ENCODE measurements at places on chromosomes 13 and 19. TPM values are rescaled to one million over a fixed set of nuclear protein-coding genes. Genes with fewer than 3 reads are reported as not detected.

The MIR17HG gene
- 12.3 TPM for total RNA-seq

The HSH2D gene
- not detected for total RNA-seq

The KRI1 gene
- total RNA-seq, result 10.5 TPM

The CHAF1A gene
- 29.7 TPM for total RNA-seq

The RGCC gene
- 17.0 TPM for total RNA-seq

The EPS8L1 gene
- total RNA-seq, result 1.8 TPM

The TBC1D17 gene
- 11.6 TPM for total RNA-seq
